Stimulated activated CD4-positive, alpha-beta T cell treated with anti-CD3 and anti-CD28 coated beads, Interleukin-2, amount 100 ng/mL, for 24 hours (primary cell): ENCODE measurements at places on chromosomes 3 and 15.
A peak's percentile ranks its signal among the peaks of the same experiment; 100 is the strongest.

- no peak for DNase-seq
These were observed 7.2 kb upstream of the CFAP161 start for GRCh38 chr15:81126892-81127291.

- peak; percentile 30 for DNase-seq
These were observed 1.1 kb upstream of the PPARG start for GRCh38 chr3:12287727-12288181.

- no peak for DNase-seq
These were observed 1.7 kb upstream of the SLC9A9 start for GRCh38 chr3:143849854-143850549.

GRCh38 chr3:30625541-30626438 is 19.4 kb downstream of the TGFBR2 start:
- DNase-seq: no peak

- no peak for DNase-seq
These were observed 273.1 kb downstream of the ULK4 start for GRCh38 chr3:41688595-41689380.

GRCh38 chr3:190902292-190902691 is 39.8 kb upstream of the GMNC start:
- no peak for DNase-seq
